ENCODE measurements at places on chromosomes 11 and 22.
A peak's percentile ranks its signal among the peaks of the same experiment; 100 is the strongest.

GRCh38 chr11:94647926-94648325 lies 80.8 kb downstream of the PIWIL4 start:
- H3K27me3 ChIP-seq, result peaks cover 4% of the 10 kb centered on the region
- no peak for DNase-seq
- H3K4me1 ChIP-seq, result no peaks in the 10 kb centered on the region
- H3K36me3 ChIP-seq, result no peaks in the 10 kb centered on the region
- H3K27ac ChIP-seq, result no peak overlapping the region

GRCh38 chr11:72741429-72741833 lies 10.8 kb downstream of the ARAP1 start:
- H3K4me1 ChIP-seq, result peaks cover 69% of the 10 kb centered on the region
- peaks cover 12% of the 10 kb centered on the region for H3K36me3 ChIP-seq
- DNase-seq, result no peak
- H3K4me3 ChIP-seq, result no peak overlapping the region
- H3K27me3 ChIP-seq, result no peaks in the 10 kb centered on the region
- peak overlapping the region; percentile 82 for H3K27ac ChIP-seq

DNA sequence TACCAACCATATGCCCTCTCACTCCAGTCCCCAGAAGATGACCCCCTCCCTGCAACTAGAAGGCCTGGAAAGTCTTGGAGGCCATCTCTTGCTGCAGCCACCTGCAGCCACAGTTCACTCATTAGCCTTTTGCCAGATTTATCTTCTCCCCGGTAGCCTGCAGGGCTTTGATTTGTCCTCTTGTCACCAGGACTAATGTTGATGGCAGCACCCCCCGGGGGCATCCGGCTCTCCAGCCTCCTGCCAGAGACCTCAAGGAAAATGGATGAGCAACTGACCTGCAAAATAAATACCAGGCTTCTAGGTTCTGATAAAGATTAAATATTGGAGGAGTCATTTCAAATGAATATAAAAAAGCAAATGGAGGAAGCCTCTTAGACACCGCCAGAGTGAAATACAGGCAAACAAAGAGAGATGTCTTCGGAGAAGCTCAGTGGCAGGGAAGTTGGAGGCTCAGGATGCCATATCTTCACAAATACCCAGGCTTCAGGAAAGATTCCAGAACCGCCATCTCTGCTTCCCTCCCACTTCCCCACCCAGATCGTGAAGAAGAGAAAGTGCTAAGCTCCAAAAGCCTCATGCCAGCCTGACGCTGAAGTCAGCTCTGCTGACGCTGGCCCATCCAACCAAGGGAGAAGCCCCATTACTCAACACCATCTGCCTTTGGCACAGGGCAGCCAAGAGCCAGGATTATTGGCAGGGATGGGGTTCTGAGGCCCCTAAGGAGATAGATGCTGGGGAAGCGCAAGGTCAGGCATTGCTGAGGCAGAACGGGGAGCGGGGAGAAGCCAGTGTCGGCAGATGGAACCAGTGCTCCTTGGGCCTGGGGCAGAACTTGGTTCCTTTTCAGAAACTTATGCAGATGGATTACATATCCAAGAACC lies 362.7 kb downstream of the CADM1 start:
- H3K36me3 ChIP-seq, result no peaks in the 10 kb centered on the region
- no peaks in the 10 kb centered on the region for H3K4me1 ChIP-seq
- no peaks in the 10 kb centered on the region for H3K27me3 ChIP-seq

DNA sequence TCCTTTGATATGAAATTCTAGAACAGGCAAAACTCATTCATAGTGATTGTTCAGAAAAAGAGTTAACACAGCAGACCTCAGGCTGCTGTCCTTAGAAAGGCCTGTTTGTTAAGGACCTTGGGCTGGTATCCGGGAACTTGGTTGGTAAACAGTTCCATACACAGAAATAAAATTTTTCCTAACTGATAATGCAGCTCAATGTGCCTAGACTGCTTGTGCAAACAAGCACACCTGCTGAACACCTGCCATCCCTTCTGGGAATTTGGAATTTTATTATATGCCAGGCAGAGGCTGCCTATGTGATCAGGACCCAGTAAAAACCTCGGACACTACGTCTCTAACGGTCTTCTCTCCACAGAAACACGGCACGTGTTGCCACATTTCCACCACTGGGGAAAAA lies 11.5 kb downstream of the THAP12 start:
- H3K27me3 ChIP-seq, result no peaks in the 10 kb centered on the region
- H3K4me3 ChIP-seq, result no peak overlapping the region
- peaks cover 17% of the 10 kb centered on the region for H3K4me1 ChIP-seq
- no peak for DNase-seq
- H3K27ac ChIP-seq, result no peak overlapping the region

- peaks cover 68% of the 10 kb centered on the region for H3K4me1 ChIP-seq
- H3K4me3 ChIP-seq, result no peak overlapping the region
- peak; percentile 75 for DNase-seq
- H3K36me3 ChIP-seq, result peaks cover 42% of the 10 kb centered on the region
- H3K27me3 ChIP-seq, result peaks cover 14% of the 10 kb centered on the region
Measured at GRCh38 chr11:35235936-35236666, 97.1 kb downstream of the CD44 start.

GRCh38 chr11:35163702-35164496 lies 24.9 kb downstream of the CD44 start:
- H3K4me1 ChIP-seq, result peaks cover 100% of the 10 kb centered on the region
- H3K27me3 ChIP-seq, result no peaks in the 10 kb centered on the region
- peaks cover 74% of the 10 kb centered on the region for H3K36me3 ChIP-seq
- DNase-seq, result peak; percentile 62

GRCh38 chr22:35781898-35782297 lies 64.2 kb downstream of the APOL5 start:
- H3K36me3 ChIP-seq, result no peaks in the 10 kb centered on the region
- H3K27ac ChIP-seq, result no peak overlapping the region
- H3K27me3 ChIP-seq, result no peaks in the 10 kb centered on the region
- no peak overlapping the region for H3K4me3 ChIP-seq
- no peak for DNase-seq

- H3K4me1 ChIP-seq, result peaks cover 7% of the 10 kb centered on the region
- no peak for DNase-seq
- no peaks in the 10 kb centered on the region for H3K27me3 ChIP-seq
- no peaks in the 10 kb centered on the region for H3K36me3 ChIP-seq
- no peak overlapping the region for H3K27ac ChIP-seq
- no peak overlapping the region for H3K4me3 ChIP-seq
Measured at GRCh38 chr11:87213444-87213843, 175.7 kb downstream of the TMEM135 start.

- peaks cover 5% of the 10 kb centered on the region for H3K4me1 ChIP-seq
- DNase-seq, result no peak
- no peak overlapping the region for H3K27ac ChIP-seq
- H3K4me3 ChIP-seq, result no peak overlapping the region
- H3K36me3 ChIP-seq, result no peaks in the 10 kb centered on the region
- H3K27me3 ChIP-seq, result peaks cover 54% of the 10 kb centered on the region
Measured at GRCh38 chr11:72578991-72579815, 95.0 kb downstream of the PDE2A start.

GRCh38 chr11:121754598-121754997 lies 301.8 kb upstream of the SORL1-AS1 start:
- no peaks in the 10 kb centered on the region for H3K36me3 ChIP-seq
- no peak overlapping the region for H3K4me3 ChIP-seq
- no peak for DNase-seq
- no peak overlapping the region for H3K27ac ChIP-seq
- no peaks in the 10 kb centered on the region for H3K4me1 ChIP-seq
